GM18507 (cell line): ENCODE measurements at places on chromosomes 7 and 10.
A peak's percentile ranks its signal among the peaks of the same experiment; 100 is the strongest.

- peak; percentile 38 for DNase-seq
These were observed 70.5 kb upstream of the ABI1 start for GRCh38 chr10:26931223-26931622.

DNA sequence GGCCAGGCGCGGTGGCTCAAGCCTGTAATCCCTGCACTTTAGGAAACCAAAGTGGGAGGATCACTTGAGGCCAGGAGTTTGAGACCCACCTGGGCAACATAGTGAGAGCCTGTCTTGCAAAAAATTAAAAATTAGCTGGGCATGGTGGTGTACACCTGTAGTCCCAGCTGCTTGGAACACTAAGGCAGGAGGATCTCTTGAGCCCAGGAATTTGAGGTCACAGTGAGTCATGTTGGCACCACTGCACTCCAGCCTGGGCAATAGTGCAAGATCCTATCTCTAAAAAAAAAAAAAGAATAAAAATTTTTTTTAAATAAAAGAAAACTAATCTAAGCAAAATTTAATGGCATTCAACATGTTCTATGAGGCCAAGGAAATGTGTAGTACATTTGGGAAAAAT, 44.9 kb upstream of the UBN2 start:
- DNase-seq, result no peak

DNA sequence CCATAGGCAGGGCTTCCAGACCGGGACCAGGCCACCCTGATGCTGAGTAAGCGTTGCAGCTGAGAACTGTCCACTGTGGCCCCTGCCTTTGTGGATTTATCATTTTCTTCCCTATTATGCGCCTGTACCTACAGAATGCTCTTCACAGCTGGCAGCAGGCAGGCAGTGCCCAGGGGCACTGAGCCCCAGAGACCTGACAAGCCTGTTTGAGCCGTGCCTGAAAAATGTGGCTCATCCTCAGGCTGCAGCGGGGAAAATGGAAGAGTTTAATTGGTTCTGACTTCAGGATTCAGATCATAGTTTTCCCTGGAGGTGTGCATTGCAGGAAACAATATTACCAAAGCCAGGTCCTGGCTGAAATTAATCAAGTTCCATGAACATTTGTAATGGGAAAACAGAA, 200.2 kb downstream of the ZNF438 start:
- DNase-seq, result no peak

DNA sequence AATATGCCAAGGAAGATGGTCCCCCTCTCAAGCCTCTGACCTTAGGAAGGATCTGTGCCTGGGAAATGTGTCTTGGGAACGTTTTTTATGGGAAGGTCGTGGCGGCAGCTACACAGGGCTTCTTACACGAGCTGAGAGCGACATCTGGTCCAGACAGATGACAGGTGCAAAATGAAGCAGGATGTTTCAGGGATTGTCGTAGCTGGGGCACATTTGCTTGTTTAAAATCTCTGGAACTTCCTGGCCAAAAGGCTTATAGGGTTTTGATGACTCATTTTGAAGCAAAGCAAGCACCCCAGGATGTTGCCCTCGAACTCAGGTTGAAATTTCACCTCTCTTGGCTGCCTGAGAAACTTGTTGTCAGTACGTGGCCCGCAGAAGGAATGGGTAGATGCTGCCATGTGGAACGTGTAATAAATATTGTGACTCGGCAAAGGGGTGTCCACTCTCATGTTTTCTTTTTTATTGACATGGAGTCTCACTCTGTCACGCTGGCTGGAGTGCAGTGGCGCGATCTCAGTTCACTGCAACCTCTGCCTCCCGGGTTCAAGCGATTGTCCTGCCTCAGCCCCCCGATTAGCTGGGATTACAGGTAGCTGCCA, 117.5 kb downstream of the CAMK1D start:
- no peak for DNase-seq

DNA sequence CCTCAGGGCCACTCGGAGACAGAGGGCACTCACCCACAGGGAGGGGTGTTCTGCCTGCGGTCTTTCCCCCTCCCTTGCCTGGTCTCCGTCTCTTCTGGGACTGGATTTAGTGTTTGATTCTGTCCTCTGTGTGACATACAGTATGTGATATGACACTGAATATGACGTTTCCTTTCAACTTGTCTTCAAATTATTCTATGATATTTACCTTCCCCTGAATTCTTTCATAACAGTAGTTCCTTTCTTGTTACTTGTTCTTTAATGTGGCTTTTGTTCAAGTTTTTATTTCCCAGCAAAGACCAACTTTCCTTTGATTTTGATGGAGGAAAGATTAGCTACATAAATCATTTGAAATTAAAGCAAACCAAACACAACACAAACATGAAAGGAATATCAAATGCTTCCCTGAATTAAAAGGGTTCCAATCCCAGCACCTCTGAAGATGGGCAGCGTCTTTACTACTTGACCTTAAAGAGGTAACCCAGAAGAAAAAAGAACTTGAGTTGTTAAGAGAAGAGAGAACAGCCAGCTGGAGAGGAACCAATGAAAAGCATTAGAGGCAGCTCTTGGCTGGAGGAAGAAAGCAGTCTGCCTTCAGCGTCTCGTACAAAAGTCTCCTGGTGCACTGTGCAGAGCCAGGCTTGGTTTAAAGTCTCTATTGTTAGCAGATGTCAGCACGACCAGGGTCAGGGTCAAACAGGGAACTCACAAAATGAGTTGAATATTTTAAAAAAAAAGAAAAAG, 18.3 kb upstream of the RHEB start:
- DNase-seq, result no peak

GRCh38 chr7:120259386-120259785, 13.6 kb upstream of the KCND2 start:
- no peak for DNase-seq

GRCh38 chr10:62961951-62962523, 145.9 kb upstream of the EGR2 start:
- DNase-seq, result no peak

GRCh38 chr10:80567292-80567691, 29.6 kb downstream of the SH2D4B start:
- DNase-seq, result no peak

DNA sequence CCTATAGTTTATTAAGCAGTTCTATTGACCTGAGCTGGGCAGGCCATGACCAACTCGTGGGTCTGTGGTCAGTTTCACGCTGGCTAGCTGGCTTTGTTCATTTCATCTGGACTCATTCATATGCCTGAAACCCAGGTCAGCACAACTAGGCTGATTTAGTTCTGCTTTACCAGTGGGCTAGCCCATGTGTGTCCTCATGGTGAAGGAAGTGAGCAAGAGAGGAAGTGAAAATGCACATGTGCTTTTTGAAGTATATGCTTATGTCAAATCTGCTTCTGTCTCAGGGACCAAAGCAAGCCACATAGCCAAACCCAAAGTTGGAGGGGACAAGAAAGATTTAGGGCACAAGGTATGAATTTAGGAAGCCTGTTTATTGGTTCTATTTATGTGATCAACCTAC, 154.5 kb downstream of the RNF133 start:
- no peak for DNase-seq

- no peak for DNase-seq
These were observed 52.6 kb downstream of the ZNF37A start for GRCh38 chr10:38146579-38147333.

DNA sequence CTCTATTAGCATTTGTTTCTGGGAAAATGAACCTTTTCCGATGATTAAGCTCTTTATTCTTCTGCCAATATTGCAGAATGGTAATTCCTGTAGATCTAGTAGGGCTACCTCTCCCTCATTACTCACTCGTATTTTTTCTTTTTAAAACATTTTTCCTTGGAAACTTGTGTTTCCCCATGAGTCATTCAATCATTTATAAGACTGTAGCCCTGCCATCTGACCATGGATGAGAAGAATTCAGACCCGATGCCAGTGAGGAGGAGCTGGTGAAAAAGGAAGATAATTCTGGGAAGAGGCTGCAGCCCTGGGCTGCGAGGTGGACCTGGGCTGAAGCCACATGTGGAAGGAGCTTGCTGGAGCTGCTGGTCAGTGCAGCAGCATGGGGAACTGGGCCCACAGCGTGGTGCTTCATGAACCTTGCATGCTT, 242.8 kb downstream of the KLF6 start:
- no peak for DNase-seq

DNA sequence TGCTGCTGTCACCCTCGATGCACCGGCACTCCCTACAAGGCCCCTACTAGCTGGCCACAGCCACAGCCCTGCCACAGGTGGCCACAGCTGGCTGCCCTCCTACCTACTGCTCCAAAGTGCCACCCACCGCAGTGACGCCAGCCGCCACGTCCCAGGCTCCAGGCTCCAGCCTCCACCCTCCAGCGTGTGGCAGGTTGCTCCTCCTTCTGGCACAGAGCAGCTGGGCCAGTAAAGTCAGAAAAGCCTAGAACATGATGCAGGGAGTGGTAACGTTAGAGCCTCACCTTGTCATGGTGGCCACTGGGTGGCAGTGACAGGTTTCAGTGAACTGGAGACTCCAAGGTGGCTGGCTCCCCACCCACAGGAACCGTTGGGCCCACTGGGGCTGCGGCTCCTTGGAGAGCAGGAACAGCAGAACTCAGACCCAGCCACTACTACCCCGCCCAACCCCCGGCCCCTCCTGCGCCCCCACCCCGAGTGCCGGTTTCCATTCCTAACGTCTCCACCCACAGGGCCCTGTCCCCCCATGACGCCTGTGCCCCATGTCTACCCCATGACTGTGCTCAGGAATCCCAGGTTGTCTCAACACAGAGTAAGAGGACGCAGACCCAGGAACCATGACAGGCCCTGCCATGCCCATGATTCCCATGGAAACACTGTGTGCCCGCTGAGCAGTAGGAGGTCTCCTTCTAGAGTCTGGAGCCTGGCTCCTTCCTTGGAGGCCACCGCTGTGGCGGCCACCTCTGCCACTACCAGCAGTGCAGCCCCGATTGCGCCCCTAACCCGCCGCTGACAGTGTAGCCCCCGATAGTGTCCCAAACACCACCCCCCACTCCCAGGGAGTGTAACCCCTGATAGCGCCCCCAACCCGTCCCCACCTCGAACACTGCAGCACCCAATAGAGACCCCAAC, 52.3 kb upstream of the ZNF33B start:
- no peak for DNase-seq

GRCh38 chr10:110947061-110947595, 27.7 kb downstream of the SHOC2 start:
- DNase-seq, result no peak

- no peak for DNase-seq
These were observed 168.4 kb upstream of the WNT16 start for GRCh38 chr7:121160150-121161008.

- peak; percentile 23 for DNase-seq
These were observed 8.7 kb downstream of the ECD start for GRCh38 chr10:73159038-73159648.

DNA sequence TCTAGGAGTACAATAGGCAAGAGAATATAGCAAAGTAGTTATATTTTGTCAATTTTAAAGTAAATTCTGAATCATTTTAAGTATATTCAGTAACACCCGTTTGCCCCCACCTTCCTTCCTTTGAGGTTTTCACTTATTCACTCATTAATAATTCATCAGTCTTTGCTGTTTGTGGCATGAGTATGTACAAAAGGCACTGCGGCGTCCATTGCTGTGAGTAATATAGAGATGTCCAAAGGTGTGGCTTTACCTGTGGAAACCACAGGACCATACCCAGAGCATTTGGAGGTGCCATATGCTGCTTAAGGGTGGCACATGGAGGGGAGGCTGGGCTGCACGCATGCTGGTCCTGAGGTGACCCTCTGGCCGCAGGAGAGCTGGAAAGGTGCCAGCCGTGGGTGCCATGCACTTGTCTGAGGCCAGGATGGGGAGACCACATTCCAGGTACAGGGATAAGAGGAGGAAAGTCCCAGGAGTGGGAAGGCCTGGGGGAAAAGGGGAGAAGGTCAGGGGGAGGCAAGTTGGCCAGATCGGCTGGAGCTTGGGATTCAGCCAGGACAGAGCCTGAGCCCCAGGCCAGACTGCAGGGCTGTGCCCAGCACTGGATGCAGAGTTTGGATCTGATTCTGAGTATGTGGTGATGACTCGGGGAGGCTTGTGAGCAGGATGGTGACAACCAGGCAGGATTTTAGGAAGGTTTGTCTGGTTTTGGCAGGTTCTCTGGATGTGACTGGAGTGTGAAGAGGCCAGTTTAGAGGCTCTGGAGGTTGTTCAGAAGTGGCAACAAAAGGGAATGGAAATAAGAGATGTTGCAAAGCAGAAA, 223.4 kb downstream of the MGMT start:
- DNase-seq, result no peak

GRCh38 chr10:96642973-96643372, 56.2 kb upstream of the TM9SF3 start:
- DNase-seq, result no peak

DNA sequence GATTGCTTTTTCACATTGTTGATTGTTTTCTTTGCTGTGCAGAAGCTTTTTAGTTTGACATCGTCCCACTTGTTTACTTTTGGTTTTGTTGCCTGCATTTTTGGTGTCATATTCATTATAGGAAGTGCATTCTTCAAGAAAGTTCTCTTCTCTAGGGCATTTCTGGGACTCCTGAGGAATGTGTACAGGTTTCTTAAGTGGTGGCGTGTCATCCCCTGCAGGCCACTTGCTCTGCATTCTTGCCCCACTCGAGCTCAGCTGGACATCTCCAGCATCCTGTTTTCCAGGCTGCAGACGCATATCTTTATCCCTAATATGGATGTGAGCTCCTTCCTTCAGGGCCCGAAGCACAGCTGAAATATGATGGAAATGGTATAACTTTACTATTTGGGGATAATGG, 255.6 kb upstream of the HABP2 start:
- DNase-seq, result no peak

DNA sequence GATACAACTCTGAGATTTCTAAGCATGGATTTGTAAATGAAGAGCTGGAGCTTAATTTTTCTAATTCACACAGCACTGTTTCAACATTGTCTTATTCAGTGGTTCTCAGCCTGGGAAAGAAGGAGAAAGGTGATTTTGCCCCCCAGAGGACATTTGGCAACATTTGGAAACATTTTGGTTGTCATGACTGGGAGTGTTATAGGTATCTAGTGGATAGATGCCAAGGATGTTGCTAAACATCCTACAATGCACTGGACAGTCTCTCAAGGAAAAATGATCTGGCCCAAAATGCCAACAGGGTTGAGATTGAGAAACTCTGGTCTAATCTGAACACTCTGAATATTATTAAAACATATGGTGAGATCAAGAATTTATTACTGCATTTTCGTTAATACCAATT, 3.8 kb upstream of the CAV2 start:
- no peak for DNase-seq

GRCh38 chr7:133650069-133650468, 397.2 kb downstream of the EXOC4 start:
- no peak for DNase-seq

- DNase-seq, result no peak
These were observed 124.2 kb upstream of the BMPER start for GRCh38 chr7:33781167-33781566.

GRCh38 chr7:146772601-146773000, 656.0 kb downstream of the CNTNAP2 start:
- DNase-seq, result no peak
